ENCODE measurements at places on chromosomes 1 and 21.

- DNase-seq: no peak
Observed at GRCh38 chr1:228653748-228654147, 81.5 kb upstream of the RHOU start.

GRCh38 chr1:213782941-213783672 lies 204.7 kb upstream of the PROX1 start:
- DNase-seq: no peak

DNA sequence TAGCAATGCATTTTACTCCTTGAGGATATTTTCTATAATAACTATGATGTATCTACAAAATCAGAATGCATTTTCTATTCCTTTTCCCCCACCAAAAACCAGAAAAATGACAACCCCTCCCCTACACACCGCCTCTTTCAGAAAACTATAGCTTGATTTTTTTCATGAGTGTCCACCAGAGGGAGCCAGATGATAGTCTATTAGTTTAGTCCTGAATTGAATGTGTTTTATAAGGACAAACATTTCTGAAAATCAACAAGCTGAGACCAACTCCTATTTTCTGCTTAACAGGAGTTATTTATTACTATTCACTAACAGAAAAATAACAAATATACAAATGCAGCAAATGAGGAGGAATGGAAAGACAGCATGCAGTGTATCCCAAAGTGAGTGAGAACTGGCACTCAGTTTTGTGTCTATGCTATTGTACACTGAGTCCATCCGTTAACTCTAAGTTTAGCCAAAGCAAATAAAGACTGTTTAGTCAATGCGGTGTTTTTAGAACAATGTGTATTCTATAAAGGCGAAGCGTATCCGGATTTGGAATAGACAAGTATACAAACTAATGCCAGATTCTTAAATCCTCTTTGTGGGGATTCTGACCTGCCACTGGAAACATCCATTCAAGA lies 182.6 kb downstream of the VAV3 start:
- peak; percentile 11 for DNase-seq

DNA sequence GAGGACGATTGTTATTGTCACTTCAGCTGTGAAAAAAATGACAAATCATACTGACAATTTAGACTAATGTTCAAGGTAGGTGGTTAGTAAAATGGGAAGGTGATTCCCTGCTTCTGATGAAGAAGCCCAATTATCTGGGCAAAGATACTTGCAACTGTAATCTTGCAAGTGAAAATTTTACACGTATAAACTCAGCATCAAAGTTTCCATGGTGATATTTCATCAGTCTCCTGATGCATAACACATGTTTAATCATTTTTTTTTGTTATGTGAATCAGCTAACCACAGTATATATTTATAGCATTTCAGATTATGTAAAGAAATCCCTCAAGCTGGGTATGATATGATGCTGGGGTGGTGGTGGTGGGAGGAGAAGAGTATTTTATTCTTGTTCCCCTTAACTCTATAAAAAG lies 16.4 kb upstream of the KCNK1 start:
- no peak for DNase-seq

DNA sequence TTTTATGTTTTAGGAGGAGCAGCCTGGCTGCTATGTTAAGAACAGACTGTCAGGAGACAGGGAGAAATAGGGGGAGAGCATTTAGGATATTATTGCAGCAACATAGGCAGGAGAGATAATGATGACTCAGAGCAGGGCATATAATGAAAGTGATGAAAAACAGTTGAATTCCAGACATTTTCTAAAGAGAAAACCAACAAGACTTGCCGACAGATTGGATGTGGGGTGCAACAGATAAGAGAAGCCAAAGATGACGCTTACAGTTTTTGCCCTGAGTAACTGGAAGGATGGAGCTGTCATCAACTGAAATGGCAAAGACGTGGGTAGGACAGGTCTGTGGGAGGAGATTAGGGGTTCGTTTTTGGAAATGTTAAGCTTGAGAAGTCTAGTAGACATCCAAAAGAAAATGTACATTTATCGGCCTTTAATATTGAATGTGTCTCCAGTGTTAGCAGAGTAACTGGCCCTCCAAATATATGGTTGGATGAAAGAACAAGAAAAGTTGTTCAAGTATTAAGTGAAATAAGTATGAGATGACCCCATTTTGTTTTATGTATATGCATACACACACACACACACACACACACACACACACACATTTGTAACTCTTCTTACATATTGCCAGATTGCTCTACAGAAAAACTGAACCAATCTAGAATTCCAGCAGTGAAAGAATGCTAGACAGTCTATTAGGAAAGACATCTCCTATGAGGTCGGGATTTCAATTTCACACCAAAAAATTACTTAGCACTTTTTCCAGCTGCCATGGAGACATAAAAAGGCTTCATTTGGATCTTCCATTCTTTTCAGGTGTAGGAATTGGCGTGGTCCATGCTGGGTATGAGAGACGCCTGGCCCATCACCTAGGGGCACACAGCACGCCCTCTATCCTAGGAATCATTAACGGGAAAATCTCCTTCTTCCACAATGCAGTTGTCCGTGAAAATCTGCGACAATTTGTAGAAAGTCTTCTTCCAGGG lies 17.2 kb downstream of the DNAJC16 start:
- no peak for DNase-seq

- no peak for DNase-seq
Observed at GRCh38 chr1:22970096-22970495, 2.6 kb downstream of the LACTBL1 start.

DNA sequence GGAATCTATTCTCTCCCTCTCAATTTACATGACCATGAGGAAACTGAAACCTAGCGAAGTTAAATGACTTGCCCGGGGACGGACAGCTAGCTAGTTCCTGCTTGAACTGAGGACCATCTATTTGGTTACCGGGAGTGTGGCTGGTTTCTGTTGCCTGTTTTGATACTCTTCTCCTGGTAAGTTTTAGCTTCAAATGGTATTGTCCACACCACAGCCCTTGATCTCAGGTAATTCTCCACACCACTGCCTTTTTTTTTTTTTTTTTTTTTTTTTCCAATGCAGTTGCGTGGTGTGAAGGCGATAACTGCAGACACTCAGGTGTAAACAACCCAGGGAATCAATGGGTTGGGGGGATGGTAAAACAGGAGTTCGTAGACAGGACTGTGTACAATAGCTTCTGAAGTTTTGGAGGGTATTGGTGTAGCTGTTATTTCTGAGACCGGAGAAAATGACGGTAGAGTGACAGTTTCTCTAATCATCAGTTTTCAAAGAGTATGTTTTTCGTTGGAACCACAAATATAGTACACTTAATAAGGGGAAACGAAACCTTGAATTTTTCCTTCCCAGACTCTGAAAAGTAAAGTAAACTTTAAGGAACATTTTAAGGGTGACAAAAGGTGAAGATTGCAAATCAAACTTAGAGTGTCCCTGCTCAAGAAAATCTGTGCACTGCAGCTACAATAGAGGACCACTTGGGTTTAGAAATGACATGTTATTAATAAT lies 125.3 kb upstream of the CACYBP start:
- peak; percentile 31 for DNase-seq

DNA sequence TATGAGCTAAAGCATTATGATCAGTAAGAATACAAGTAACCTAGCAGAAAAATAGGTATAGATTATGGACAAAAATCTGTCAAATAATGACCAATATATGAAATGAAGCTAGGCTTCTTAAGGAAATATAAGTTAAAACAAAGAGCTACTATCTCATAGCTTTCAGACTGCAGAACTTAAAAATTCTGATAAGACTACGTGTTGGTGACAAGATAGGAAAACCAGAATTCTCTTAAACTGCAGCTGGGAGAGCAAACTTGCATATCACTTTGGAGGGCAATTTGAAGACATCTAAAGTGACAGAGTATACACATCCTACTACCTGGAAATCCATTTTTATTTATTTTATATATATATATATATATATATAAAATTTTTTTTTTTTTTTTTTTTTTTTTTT lies 65.5 kb downstream of the LTN1 start:
- DNase-seq: no peak

DNA sequence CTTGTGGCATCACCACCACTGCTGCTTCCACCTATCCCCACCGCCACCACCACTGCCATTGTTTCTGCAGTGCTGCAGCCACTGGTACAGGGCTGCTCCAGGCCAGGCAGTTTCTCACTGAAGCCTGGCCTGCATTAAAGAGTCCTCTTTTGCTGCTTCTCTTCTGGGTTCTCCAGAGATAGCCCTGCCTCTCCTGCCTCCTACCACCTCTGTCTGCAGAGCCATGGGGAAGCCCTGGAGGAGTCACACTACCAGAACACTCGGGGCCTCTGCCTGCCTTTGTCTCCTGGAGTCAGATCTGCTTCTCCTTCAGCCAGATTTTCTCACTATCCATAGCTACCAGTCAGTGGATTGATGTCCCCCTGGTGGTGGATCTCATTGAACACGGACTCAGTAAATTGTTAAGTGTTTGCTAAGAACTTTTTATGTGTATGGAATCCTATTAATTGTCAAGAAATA lies 37.7 kb upstream of the DDAH1 start:
- no peak for DNase-seq

DNA sequence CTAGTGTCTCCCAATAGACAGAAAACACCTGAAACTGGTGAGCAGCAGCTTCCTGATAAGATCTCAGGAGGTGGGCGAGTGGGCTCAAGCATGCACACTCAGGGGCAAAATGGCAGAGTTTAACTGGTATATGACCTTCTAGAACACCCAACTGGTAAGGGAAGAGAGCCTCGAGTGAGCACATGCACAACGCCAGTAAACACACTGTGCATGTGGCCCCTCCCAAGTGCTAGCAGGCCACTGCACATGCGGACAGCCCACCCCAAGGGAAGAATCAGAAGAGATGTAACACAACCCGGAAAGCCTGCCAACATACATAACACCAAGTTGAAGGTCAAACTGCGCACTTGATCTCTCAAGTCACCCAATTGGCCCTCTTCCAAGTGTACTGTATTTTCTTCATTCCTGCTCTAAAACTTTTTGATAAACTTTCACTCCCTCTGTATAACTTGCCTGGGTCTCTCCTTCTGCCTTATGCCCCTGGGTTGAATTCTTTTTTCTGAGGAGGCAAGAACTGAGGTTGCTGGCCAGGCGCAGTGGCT lies 138.2 kb downstream of the GLUL start:
- no peak for DNase-seq

DNA sequence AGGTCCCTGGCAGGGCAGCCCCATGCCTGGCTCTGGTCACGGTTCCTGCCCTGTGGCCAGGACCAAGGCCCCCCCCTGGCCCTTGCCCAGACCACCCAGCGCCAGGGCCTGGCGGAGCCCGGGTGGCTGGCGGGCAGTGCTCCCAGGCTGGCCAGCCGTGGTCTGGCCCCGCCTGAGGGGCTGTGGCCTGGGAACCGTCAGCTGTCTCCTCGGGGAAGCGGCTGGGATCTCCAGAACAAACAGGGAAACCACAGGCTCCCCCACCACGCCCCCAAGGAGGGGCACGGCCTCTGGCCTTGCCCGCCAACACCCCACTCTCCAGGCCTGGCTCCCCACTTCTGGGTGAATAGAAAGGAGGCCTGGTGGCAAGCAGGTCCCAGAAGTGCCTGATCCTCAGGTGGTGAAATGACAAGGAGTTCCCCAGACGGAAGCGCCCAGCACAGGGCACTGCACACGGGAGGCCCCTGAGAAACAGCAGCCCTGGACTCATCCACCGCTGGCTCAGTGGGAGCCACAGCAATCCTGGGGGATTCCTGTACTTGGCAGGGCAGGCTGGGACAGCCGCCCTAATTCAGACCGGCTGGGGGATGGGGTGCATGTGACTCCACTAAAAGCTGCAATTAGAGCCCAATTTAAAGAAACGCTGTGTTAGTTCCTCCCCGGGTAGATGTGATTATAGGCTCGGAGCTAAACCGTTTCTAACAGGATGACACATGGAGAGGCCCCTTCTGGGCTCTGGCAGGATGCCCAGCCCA lies 78.9 kb downstream of the RAP1GAP start:
- DNase-seq: no peak

Measured in NCI-H748 treated with DMSO at 0.1 percent for 48 hours (cell line).